ENCODE measurements at places on chromosomes 1 and 21.

DNA sequence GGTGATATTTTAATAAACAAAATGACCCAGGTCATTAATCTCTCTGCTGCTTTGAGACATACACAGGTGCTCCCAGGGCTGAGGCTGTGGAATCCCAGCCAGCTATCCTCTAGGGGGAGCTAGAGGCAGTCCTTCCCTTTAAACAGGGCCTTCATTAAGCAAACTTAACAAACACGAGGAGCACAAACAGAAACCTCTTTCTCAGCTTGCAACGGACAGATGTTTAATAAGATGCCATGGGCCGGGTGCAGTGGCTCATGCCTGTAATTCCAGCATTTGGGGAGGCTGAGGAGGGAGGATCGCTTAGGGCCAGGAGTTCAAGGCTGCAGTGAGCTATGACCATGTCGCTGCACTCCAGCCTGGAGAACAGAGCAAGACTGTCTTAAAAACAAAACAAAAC lies 106.7 kb downstream of the HIVEP3 start:
- DNase-seq, result no peak

DNA sequence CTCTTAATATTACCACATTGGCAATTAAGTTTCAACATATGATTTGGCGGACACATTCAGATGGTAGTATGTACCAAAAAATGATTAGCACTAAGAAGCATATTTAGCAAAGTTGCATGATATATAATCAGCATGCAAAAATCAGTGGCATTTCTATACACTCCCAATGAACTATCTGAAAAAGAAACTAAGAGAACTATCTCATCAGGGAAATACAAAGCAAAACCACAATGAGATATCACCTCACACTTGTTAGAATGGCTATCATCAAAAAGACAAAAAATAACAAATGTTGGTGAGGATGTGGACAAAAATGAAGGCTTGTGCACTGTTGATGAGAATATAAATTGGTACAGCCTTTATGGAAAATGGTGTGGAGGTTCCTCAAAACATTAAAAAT lies 31.4 kb upstream of the DENND1B start:
- no peak for DNase-seq

- DNase-seq, result no peak
Observed at GRCh38 chr1:75952016-75952415, 19.8 kb upstream of the ASB17 start.

DNA sequence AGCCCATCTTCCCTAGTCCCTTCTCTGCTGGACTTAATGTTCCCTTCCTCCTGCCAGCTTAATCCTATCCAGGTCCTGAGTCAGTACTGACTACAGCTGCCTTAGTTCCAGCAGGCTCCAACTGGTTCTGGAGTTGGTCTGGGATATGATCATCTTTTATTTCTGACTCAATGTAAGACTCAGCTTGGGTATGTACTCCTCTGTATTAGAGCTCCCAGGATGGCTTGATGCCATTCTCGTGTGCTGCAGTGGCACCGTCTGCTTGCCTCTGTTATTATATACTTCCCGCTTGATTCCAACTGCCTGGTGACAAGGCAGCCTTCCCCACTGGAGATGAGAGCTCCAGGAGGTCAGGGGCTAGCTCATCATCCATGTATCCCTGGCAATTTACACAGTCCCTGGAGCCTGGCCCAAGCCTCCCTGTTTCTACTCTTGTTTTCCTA lies 164.4 kb upstream of the DPT start:
- DNase-seq, result no peak

- DNase-seq, result no peak
Observed at GRCh38 chr1:216448011-216448510, 24.8 kb upstream of the USH2A start.

DNA sequence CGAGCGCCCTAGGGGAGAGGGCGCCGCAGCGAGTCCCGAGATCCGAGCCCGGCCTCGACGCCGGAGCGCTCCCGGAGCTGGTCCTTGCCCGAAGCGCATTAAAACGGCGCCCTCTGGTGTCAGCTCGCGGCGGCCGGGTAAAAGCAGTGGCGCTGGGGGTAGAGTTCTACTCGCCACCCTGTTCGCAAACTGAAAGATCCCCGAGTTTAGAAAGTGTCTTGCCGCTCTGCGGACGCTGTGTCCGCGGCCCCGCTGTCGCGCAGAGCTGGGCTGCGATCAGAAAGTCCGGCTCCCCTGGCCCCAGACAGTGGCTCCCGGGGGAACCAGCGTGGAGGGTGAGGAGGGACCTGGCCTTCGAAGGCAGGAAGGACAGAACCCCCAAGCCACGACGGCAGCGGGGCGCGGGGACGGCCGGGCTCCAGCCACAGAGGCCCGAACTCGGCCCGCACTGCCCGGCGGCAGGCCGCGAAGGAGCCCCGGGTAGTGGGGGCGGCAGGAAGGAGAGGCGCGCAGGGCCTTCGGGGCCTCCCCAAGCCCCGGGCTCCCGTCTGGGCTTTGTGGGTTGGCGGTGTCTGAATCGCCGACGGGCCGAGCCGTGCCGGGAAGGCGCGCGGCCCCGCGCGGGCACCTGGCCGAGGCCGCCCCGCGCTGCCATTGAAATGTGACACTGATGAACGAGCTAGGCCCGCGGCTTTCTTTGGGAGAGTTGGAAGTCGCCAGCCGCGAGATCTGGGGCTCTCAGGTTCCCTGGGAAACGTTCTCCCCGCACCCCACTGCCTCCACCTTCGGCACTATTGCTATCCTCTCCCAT lies 39.1 kb upstream of the NFIA start:
- DNase-seq, result peak; percentile 66

DNA sequence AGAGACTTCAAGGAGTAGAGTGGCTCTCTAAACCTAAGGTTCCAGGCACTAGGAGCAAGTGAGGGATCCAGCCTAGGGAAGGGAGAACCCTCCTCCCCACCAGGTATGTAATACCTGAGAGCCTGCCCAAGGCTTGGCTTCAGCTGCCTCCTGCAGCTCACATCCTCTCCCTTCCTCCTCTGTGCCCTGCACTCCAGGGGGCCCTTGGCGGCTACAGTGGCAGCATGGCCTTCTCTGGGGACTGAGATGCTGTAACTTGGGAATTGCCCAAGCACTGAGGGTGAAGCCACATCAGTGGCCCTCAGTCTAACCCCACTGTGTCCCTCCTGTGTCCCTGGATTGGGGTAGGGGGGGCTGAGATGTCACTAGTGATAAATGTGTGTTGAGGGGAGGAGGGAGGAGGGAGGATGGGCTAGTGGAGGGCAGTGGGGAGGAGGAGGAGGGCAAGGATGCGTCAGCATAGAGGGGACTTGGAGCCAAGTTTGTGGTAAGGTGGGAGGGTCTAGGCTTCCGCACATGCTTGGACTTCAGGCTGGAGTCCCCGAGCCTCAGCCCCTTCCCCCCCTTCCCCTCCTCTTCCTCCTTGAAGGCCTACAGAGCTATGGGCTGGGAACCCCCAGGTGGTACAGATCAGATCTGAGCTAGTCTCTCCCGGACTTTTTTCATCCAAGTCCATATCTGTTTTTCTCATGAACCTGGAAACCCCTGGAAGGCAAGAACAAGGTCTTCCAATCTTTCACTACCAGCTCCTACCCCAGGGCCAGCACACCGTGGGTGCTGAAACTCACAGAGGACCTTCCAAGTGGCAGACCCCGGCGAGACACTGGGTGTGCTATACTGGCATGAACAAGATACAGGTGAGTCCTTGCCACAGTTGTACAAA lies 17.5 kb downstream of the COL9A2 start:
- DNase-seq, result no peak

- DNase-seq, result no peak
Observed at GRCh38 chr21:39296891-39297290, 16.5 kb downstream of the BRWD1 start.

DNA sequence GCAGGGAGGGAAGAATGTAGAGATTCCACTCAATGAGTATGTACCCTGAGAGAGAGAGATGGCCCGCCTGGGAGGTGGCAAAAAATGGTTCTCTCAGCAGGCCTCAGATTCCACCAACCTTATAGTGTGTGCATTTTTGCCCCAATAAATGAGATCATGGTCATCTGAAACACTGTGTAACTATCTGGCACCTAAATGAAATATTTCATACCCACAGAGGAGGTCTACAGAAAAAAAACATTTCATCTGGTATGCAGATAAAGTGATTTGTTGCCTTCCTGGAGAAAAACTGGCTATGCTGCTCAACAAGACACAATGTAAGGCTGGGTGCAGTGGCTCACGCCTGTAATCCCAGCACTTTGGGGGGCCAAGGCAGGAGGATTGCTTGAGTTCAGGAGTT lies 4.9 kb downstream of the TMCO2 start:
- no peak for DNase-seq

- no peak for DNase-seq
Observed at GRCh38 chr21:28899744-28900143, 92.9 kb downstream of the LTN1 start.

GRCh38 chr1:117093870-117094621 lies 27.5 kb downstream of the TRIM45 start:
- no peak for DNase-seq

DNA sequence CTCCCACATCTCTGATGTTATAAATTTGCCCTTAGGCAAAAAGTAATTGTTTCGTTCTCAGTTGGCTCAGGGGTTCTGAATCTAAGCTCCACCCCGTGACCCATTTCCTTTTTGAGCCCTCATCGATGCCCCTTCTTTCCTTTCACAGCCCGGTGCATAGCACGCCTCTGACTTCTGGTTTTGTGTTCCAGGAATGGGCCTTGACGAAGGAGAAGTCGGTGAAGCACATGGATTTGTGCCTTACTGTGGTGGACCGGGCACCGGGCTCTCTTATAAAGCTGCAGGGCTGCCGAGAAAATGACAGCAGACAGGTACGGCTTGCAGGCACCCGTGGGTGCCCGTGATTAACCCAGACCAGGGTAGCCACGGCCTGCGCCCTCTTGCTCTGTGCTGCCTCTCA lies 151.9 kb downstream of the PGBD5 start:
- no peak for DNase-seq

DNA sequence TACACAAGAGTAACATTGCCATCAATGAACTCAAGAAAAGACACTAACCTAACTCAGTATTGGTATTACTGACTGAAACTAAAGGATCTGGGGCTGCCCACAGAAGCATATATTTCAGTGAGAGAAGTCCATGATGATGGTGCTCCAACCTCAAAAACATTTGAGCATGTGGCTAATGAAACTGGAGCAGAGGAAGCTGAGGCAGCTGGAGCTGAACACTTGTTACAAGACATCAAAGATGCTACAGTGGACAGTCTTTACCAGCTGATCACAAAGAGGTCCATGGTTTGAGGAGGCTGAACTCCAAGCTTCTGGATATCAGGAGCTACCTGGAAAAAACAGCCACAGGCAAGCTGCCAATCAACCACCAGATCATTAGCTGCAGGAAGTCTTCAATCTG lies 42.2 kb upstream of the TTC39A start:
- no peak for DNase-seq

DNA sequence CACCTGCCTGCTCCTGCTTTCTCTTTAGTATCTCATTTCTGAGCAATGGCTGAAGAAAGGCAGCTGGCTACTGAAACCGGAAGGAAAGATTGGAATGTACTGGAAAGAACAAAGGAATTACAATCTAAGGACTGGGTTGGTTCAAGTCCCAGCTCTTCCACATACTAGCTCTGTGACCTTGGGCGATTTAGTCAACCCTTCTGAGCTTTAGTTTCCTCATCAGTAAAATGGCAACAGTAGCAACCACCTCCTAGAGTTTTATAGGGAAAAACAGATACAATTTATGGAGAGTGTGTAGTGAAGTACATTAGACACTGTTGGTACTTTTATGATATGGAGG lies 158.8 kb downstream of the KAZN start:
- no peak for DNase-seq

DNA sequence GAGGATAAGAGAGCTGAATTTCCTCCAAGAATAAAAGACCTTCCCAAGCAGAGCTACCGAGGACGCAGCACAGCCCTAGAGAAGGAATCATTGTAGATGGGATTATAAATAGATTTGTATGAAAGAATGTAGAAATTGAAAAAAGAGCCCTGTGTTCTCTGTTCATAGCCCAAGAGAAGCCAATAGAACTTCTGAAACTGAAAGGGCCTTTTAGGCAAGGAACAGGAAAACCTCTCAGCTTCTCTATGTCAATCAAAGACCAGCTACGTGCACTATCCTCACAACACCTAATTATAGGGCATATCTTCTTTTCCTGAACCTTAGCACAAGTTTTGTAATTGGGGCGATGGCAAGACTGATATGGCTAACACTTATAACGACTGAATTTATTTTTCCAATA lies 192.4 kb upstream of the RNPC3 start:
- no peak for DNase-seq

- no peak for DNase-seq
Observed at GRCh38 chr1:166920561-166921475, 44.8 kb upstream of the TADA1 start.

DNA sequence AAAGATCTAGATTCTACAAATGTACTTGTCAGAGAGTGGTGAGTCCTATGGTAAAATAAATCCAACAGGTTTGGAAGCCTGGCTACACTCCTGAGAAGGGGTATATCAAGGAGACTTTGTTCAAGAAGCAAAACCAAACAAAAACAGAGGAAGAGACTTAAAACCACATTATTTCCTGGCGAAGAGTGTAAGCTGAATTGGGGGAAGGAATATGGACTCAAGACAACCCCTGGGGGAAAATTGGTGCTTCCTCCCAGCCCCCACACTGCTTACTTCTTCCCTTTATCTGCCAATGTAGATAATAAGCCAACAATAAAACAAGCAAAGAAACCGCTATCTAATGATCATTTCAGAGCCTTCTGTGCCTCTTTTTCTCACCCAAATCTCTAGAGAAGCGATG lies 48.4 kb upstream of the ZBTB18 start:
- no peak for DNase-seq

DNA sequence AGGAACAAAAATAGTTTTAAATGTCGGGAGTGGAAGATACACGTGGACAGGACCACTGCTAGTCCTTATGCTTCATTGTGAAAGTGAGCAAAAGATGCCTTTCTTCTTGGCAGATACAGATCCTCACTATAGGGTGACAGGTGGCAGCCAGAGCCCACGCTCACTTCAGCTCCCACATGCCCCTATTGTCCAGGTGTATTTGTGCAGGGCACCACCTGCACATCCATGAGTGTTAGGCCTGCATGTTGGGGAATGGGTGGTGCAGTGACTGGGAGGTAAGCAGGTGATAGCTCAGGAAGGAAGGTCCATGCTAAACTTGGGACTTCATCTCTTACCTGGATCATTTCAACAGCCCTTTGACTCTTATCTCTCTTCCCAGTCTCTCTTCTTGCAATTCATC lies 27.4 kb downstream of the SLC5A9 start:
- DNase-seq, result no peak

DNA sequence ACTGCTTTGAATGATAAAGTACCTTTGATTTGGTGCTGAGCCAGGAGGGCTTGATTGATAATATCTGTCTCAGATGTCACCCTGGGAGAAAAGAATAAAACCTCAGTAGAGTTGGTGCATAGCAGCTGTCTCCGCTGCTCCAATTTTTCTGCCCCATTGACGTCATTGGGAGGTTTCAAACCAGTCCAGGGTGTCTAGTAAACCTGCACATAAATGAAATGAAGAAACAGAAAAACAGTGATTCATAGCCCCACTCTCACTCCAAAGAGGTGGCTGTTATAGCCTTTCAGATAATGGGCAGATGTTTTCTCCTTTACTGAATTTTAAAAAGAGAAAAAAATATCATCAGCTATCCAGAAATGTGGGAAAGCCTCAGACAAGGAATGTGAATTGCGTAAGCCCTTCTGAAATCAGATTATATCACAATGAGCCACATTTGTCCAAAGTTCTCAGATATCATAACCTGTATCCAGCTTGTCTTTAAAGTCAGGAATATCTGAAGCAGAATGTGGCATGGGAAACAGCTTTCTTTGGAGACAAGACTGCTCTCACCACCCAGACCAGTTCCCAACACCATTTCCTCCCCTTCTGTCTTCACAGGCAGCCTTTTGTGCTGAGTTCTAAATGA lies 351.3 kb upstream of the SGIP1 start:
- peak; percentile 61 for DNase-seq

All from putamen (tissue), 1 donor.